ENCODE measurements at places on chromosomes 12 and 14. TPM values are rescaled to one million over a fixed set of nuclear protein-coding genes. Genes with fewer than 3 reads are reported as not detected.

Gene ATL1
- total RNA-seq: 6.3 TPM

Gene BCL2L14
- total RNA-seq: not detected

Gene AKAP3
- total RNA-seq: 1.2 TPM

Gene GMFB
- total RNA-seq: 79.6 TPM

DNA sequence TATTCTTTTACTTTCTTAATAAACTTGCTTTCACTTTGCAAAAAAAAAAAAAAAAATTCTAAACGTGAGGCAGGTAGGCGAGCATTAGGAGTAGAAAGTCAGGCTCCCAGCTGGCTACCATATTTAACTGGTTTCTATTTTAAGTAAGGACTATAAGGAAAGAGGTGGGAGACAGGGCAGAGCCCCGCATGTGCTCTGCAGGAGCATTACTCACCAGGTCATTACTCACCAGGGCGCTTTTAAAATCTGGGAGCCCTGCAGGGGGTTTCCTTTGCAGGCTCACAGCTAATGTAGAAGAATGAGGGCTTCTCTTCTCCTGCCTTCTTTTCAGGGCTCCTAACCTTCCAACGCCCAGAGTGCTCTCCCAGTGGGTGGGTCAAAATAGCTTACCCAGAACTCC is 14.0 kb upstream of the DPF3 start:
- no peak for DNase-seq

- no peak for DNase-seq
Observed at GRCh38 chr12:49933796-49934195, 16.7 kb upstream of the AQP2 start.

DNA sequence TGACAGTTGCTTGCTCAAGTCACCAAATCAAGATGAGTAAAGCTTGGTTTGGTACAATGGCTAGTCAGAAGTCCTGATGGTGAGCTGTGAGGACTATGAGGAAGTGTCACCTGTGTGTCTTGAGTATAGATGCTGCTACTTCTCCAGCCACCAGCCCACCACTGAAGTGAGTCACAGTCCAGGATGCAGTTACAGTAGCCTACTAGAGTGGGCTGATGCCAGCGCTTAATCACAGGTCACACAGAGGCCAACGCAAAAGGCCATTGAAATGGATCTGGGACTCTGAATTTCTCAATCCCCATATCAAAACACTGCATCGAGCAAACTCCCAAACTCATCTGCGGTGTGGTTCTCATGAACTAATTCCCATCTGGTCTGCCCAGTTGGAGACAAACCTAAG is 223.1 kb downstream of the ANO6 start:
- no peak for DNase-seq

DNA sequence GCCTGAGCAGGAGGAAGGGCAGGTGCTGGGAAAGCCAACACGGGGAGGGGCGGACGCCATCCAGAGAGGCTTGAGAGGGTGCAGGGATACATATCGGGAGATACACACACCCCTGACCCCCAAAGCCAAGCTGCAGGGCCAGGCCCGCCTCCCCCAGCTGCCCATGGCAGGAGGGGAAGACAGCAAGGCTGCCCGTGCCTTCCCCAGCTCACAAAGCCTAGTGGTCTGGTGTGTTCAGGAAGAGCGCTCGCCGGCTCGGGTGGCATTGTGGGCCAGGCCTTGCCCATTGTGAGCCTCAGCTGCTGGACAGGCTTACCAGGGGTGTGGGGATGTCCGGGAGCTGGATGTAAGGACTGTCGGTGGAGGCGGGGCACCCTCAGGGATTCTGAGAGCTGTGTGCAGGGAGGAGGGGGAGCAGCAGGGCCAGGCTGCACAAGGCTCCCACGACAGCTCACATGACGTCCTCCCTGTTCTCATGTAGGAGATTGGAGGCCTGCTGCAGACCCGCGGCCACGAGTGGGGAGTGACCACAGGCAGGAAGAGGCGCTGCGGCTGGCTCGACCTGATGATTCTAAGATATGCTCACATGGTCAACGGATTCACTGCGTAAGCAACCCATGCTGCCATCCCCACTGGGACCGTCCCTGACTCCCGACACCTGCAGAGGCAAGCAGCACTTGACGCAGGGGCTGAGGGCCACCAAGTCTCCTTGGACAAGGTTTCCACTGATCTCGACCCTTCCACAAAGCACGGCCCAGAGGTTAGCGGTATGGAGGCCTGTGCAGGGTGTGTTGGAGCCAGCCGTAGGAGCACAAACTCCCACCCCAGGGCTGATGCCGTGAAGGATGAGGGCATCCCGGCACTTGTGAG is 10.1 kb upstream of the SIVA1 start:
- DNase-seq: no peak
